ENCODE measurements at places on chromosomes 5 and 9.
A peak's percentile ranks its signal among the peaks of the same experiment; 100 is the strongest.

DNA sequence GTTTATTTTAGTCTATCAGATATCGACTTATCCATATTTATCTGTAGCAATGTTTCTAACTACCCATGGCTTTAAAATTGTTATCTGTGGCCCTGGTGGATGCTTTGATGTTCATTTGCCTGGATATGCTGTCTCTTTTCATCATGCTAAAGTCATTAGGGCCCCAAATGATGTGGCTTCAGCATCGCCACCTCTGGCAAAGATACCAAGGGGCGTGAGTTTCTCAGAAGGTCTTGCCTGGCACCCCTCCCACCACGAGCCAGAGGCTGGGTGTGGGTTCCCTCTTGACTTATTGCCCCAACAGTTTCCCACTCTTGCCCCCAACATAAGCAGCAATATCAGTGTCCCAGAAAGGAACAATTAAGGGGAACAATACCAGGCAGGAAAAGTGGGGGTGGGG, 5.4 kb downstream of the ROPN1L start:
- no peak for DNase-seq

DNA sequence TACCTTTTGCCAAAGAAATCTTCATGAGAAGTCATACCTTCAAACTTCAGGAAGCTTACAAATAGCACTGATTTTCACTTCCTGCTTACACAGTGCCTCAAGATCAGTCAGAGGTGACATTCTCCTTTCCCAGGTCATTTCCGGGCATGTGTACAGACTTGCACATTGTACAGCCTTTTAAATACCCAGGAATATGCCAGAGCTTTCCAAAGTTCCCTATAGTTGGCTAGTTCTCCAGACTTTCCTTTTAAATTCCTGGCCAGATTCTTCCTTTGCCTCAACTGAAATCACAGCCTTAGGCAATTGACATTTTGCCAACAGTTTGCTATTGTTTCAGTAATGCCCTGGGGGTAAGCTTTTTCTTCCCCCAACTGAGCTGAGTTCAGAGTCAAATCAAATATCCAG, 47.2 kb downstream of the RFX3 start:
- peak; percentile 78 for DNase-seq

DNA sequence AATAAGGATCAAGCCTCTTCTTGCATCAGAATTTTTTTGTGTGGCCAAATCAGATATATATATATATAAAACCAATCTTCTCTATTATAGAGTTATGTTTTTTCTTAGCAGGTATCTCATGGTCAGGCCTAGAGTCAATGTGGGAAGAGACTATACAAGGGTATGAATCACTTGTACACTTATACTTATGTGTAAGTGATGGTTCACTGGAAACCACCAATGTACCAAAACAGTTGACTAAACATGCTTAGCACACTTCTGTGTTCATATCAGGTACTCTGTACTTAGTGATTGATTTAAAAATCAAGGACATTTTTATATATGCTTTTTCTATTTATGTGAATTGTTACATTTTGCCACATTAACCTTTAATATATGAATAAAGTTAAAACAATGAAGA, 92.6 kb downstream of the CWC27 start:
- peak; percentile 58 for DNase-seq

- no peak for DNase-seq
These were observed 237.3 kb downstream of the PBX3 start for GRCh38 chr9:125984461-125984860.

GRCh38 chr5:136054142-136055019, 25.6 kb downstream of the TGFBI start:
- DNase-seq = no peak
